ENCODE measurements at places on chromosomes 4 and X.

DNA sequence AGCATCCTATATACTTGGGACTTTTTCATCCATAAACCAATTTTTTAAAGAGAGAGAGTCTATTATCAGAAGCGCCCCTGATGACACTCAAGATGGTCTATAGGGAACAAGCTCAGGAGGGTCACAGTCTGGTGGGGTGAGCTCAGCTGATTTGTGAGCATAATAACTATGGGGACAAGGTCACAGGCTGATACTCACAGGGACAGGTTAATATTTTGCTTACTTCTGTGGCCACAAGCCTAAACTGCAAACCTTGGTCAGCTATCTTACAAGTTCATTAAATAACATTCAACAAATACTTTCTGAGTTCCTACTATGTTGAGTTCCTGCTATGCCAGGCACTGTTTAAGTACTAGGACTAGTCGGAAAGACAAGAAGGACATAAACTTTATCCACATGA lies 10.2 kb upstream of the CCDC149 start:
- H3K4me3 ChIP-seq: no peak overlapping the region
- H3K36me3 ChIP-seq: no peaks in the 10 kb centered on the region
- H3K27me3 ChIP-seq: no peaks in the 10 kb centered on the region
- no peak for DNase-seq

- H3K4me3 ChIP-seq: no peak overlapping the region
- H3K4me1 ChIP-seq: no peaks in the 10 kb centered on the region
- H3K36me3 ChIP-seq: no peaks in the 10 kb centered on the region
- no peak overlapping the region for H3K27ac ChIP-seq
Observed at GRCh38 chrX:75038925-75039324, 113.7 kb upstream of the NEXMIF start.

- no peaks in the 10 kb centered on the region for H3K4me1 ChIP-seq
- DNase-seq: peak; percentile 11
- H3K27ac ChIP-seq: peak overlapping the region; percentile 77
- no peaks in the 10 kb centered on the region for H3K27me3 ChIP-seq
- H3K36me3 ChIP-seq: 0 out of 2 replicates have a peak, but pooled peaks cover 4% of the 10 kb centered on the region
- H3K4me3 ChIP-seq: peak overlapping the region; percentile 94
Observed at GRCh38 chrX:103608306-103608963, 672 bp downstream of the TCEAL3 start.

DNA sequence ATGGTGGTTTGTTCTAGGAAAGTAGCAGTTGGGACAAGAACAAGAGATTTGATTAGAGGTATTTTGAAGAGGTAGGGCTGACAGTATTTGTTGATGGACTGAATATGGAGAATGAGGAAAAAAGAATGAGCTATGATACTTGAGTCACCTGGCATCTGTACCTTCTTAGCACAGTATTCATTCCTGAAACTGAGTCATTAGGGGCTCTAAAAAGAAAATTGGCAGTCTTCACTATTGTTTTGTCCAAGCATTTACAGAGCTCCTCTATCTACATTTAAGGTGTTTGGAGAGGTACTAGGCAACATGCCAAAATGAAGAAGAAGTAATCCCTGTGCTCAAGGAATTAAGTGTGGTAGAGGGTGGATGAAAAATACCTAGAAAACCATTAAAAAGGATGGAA lies 165.8 kb downstream of the SHROOM4 start:
- H3K36me3 ChIP-seq: no peaks in the 10 kb centered on the region
- DNase-seq: no peak
- no peaks in the 10 kb centered on the region for H3K4me1 ChIP-seq
- H3K4me3 ChIP-seq: no peak overlapping the region
- H3K27ac ChIP-seq: no peak overlapping the region
- no peaks in the 10 kb centered on the region for H3K27me3 ChIP-seq

GRCh38 chr4:40000711-40001110 lies 23.0 kb upstream of the PDS5A start:
- no peaks in the 10 kb centered on the region for H3K27me3 ChIP-seq
- DNase-seq: no peak
- H3K27ac ChIP-seq: no peak overlapping the region
- H3K4me1 ChIP-seq: no peaks in the 10 kb centered on the region

- no peaks in the 10 kb centered on the region for H3K36me3 ChIP-seq
- no peaks in the 10 kb centered on the region for H3K4me1 ChIP-seq
- no peak overlapping the region for H3K27ac ChIP-seq
Observed at GRCh38 chr4:174805746-174806145, 23.3 kb downstream of the GLRA3 start.

GRCh38 chrX:40104630-40104984 lies 6.8 kb upstream of the BCOR start:
- H3K27ac ChIP-seq: peak overlapping the region; percentile 82
- no peaks in the 10 kb centered on the region for H3K36me3 ChIP-seq
- no peaks in the 10 kb centered on the region for H3K4me1 ChIP-seq
- peak; percentile 41 for DNase-seq

- peaks cover 11% of the 10 kb centered on the region for H3K4me1 ChIP-seq
- H3K27me3 ChIP-seq: no peaks in the 10 kb centered on the region
- no peak for DNase-seq
- no peaks in the 10 kb centered on the region for H3K36me3 ChIP-seq
Observed at GRCh38 chr4:129355516-129355915, 259.6 kb downstream of the C4orf33 start.

DNA sequence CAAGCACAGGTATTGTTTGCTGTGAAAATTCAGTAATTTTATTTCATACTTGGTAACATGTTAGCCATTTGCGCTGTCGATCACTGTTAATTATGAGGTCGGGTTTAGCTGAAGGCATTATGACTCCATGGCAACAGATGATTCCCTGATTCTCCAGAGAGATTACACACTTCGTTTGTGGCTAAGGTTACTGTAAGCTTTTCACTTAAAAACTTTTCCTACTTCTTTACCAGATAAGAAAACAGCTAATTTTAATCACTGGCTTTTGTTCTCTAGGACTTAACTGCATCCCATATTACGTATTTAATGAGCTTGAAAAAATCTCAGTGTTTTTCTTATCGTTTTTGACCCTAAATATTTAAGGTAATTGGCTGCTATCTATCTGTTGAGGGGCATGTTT lies 2.1 kb downstream of the GSTCD start:
- peaks cover 10% of the 10 kb centered on the region for H3K4me1 ChIP-seq
- no peaks in the 10 kb centered on the region for H3K36me3 ChIP-seq

DNA sequence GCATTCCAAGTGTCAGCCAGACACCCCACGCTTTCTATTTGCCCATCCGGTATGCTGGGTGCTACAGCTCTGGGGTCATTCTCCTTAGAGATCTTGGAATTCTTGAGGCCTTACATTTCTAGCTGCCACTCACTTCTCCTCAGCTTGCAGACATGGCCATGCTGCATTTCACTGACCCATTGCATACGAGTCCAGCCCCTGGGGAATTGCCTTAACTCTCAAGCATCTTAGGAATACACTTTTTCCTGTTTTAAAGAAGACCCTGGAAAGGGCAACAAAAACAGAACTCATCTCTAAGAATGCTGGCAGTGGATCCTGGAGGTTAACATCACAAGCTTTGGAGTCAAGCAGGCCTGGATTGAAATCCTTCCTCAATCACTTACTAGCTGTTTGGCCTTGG lies 122.0 kb upstream of the LNX1 start:
- H3K27me3 ChIP-seq: no peaks in the 10 kb centered on the region
- H3K36me3 ChIP-seq: no peaks in the 10 kb centered on the region
- DNase-seq: no peak
- H3K4me1 ChIP-seq: no peaks in the 10 kb centered on the region

DNA sequence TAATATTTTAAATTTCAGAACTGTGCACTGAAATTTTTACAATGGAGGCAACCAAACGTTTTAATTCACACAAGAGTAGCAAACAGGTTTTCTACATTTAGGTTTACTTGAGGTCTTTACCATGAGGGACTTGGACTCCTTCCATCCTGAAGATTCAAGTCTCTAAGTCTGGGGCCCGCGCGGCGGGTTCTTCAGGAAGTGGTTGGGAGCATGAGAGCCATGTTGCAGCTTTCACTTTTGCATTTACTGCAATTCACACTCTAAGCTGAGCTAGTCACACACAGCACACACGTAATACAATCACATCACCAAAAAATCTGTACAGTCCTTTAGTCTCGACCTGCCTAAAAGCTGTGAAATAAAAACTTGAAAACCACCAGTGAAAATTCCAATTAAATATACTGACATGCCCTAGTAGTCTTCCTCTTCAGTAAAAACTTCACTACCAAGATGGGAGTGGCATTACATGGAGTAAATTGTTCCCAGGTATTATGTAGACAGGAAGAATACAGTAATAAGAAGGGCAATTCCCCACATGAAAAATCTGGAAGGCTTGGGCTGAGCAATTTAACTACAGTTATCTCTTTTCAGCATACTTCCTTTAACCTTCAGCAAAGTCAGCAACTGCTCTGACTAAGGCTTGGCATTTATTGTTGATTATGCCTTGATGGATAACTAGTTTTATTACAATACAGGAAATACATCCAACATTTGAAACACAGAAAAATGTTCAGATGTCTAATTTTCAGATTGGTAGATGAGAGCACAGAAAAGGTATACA lies 571.1 kb upstream of the DIPK2B start:
- DNase-seq: no peak
- no peaks in the 10 kb centered on the region for H3K36me3 ChIP-seq
- no peak overlapping the region for H3K27ac ChIP-seq
- H3K4me3 ChIP-seq: no peak overlapping the region
- H3K27me3 ChIP-seq: no peaks in the 10 kb centered on the region

DNA sequence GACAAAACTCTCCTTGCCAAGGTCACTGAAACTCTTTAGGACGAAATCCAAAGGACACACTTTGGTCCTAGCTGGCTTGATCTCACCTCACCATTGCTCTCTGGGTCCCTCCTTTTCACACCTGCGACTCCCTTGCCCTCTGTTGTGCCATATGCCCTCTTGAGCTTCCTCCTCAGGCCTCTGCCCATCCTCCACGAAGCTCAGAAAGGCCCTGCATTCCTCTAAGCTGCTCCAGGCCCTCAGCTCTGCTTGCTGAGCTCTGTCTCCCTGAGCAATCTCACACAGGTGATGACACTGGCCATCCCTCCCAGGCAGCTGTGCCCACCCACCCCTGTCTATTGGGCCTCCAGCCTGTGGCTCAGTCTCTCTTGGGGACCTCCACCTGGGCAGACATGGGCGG lies 10.1 kb upstream of the AFAP1 start:
- no peak overlapping the region for H3K4me3 ChIP-seq
- no peak for DNase-seq
- H3K4me1 ChIP-seq: no peaks in the 10 kb centered on the region
- H3K36me3 ChIP-seq: no peaks in the 10 kb centered on the region

DNA sequence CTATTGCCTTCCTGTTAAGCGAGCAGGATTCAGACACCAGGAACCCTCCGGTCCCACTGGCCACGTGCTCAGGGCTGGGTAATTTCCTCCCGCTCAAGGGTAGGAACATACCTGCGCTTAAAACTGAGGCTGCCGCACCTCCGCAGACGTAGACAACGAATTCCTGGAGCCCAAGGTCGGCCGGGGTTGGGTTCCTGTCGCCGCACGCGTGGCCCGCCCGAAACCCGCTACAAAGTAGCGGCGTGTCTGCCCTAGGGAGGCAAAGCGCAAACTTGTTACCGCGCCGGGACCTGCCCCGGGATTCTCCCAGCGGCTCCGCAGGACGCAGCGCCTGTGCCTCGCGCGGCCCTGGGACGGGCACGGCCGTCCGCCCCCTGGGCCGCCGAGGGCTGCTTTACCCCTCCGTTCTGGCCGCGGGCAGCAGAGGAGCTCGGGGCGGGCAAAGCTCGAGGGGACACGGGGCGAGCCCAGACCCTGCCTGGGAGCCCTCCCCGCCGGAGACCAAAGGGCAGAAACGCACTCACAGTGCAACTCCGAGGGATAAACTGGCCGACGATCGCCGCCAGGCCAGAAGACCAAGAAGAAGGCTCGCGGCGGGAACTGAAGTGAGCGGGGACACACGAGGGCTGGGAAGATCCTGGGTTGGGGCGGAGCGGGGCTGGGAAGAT lies at the start of gene ERVMER34-1:
Gene ERVMER34-1, minus strand, starts transcription at position 607 of the 668 bp plus-strand sequence. CDS start 5,905 bp downstream, outside the sequence.
- no peak for DNase-seq
- no peaks in the 10 kb centered on the region for H3K36me3 ChIP-seq
- H3K4me3 ChIP-seq: no peak within 1 kb of the TSS
- peaks cover 8% of the 10 kb centered on the region for H3K4me1 ChIP-seq
- no peak within 1 kb of the TSS for H3K27ac ChIP-seq

DNA sequence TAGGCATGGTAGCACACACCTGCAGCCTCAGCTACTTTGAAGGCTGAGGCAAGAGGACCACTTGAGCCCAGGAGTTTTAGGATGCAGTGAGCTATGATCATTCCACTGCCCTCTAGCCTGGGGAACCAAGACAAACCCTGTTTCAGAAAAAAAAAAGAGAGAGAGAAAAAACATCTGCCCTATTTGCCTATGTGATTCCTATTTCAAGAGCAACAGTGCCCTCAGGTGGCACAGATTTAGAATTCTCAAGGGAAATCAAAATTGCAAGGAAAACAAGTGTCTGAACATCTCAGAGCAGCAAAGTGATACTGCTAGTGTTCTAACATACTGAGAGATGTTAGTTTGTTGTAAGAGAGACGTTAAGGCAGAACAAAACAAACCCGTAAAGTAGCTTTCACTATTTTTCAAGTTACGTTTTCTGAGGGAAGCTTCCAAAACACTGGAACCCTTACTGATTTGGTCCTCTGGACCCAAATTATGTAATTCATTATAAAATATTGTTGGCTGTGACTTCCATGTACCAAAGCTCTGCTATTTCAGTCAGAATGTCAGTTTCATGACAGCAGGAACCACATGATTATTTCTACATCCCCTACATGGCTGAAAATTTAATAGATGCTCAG lies 7.9 kb downstream of the BDH2 start:
- no peak overlapping the region for H3K27ac ChIP-seq
- no peaks in the 10 kb centered on the region for H3K27me3 ChIP-seq
- peak; percentile 65 for DNase-seq

GRCh38 chr4:95295157-95295556 lies 253.6 kb downstream of the UNC5C start:
- H3K4me3 ChIP-seq: no peak overlapping the region
- no peak for DNase-seq
- no peaks in the 10 kb centered on the region for H3K4me1 ChIP-seq
- no peak overlapping the region for H3K27ac ChIP-seq

GRCh38 chr4:99645638-99646037 lies 12.0 kb downstream of the C4orf54 start:
- no peaks in the 10 kb centered on the region for H3K36me3 ChIP-seq
- H3K27ac ChIP-seq: no peak overlapping the region
- H3K4me3 ChIP-seq: no peak overlapping the region

DNA sequence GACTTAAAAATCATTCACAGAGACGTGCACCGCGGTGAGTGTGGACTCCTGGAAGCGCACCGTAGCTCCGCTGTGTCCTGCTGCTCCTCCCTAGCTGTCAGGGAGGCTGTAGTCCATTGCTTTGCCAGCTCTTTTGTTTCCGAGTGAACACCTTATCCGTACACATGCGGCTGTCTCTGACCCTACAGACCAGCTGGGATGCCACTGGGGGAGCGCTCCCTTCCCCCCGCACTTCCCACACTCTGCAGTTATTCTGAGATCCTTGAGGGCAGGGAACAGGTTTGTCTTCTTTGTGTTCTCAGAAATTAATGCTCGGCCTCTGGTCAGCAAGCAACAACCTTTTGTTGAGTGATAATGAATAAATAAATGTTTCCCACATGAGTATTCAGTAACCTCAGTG lies 33.7 kb upstream of the MSANTD1 start:
- peaks cover 40% of the 10 kb centered on the region for H3K36me3 ChIP-seq
- no peaks in the 10 kb centered on the region for H3K4me1 ChIP-seq
- H3K27me3 ChIP-seq: no peaks in the 10 kb centered on the region
- DNase-seq: no peak
- H3K27ac ChIP-seq: no peak overlapping the region
- H3K4me3 ChIP-seq: no peak overlapping the region

GRCh38 chr4:33722254-33722653 lies 2522.1 kb downstream of the ARAP2 start:
- no peaks in the 10 kb centered on the region for H3K4me1 ChIP-seq
- H3K27ac ChIP-seq: no peak overlapping the region
- no peaks in the 10 kb centered on the region for H3K27me3 ChIP-seq
- H3K4me3 ChIP-seq: no peak overlapping the region
- no peaks in the 10 kb centered on the region for H3K36me3 ChIP-seq
- no peak for DNase-seq

All from SJCRH30 (cell line).